ENCODE measurements at places on chromosomes 6 and 20.

- DNase-seq, result no peak
Observed at GRCh38 chr6:68572525-68572924, 62.6 kb upstream of the ADGRB3 start.

- no peak for DNase-seq
Observed at GRCh38 chr6:138321934-138322333, 55.8 kb upstream of the SMIM28 start.

DNA sequence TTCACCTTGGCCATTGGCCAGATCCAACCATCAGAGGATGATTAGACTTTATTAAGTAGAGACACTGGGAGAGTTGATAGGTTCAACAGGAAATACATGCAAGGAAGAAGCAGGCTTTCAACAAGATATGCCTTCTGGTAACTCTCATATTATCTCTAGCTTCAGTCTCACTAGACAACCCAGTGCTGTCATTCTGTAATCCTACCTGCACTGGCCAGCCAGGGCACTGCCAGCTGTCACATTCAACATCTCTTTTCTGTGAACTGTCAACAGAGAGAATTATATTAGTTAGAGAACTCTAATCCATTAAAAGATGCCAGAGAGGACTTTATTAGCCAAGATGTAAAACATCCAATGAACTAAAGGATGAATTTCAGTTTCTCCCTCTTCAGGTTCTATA, 337.9 kb upstream of the JAG1 start:
- no peak for DNase-seq

GRCh38 chr20:32606107-32606506, 21.0 kb upstream of the NOL4L start:
- DNase-seq, result no peak

- DNase-seq, result no peak
Observed at GRCh38 chr6:79463621-79464050, 73.6 kb downstream of the LCA5 start.

DNA sequence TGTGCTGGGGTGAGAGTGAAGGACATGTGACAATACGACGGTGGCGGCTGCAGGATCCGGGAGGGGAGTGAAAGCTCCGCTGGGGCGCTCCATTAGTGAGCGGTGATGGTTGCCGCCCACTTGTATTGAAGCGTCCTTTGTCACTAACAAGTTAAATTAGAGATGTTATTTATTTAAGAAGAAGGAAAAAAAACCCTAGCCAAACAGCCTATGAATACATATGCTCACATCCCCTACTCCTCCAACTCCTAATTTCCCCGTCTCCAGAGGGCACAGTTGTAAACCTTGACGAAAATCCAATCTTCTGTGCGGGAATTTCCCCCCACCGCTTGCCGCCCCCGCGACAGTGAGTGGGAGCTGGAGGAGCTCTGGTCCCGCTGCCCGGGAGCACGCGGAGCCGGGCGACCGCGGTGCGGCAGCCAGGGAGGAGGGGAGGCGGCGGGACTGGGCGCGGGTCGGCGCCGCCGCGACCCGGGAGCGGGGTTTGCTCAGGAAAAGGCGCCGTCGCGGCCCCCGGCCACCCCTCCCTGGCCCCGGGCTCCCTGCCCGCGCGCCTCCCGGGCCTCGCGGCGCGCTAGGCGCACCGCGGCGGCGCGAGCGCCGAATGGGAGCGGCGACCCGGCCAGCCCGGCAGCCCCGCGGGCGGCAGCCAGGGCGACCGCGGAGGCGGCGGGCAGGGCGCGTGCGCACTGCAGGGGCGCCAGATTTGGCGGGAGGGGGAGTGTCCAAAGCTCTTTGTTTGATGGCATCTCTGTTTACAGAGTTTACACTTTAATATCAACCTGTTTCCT, at the start of gene MYB:
Gene MYB (plus strand): TSS at position 767 of the 791 bp plus-strand sequence. CDS start 206 bp downstream, outside the sequence.
- DNase-seq, result no peak

DNA sequence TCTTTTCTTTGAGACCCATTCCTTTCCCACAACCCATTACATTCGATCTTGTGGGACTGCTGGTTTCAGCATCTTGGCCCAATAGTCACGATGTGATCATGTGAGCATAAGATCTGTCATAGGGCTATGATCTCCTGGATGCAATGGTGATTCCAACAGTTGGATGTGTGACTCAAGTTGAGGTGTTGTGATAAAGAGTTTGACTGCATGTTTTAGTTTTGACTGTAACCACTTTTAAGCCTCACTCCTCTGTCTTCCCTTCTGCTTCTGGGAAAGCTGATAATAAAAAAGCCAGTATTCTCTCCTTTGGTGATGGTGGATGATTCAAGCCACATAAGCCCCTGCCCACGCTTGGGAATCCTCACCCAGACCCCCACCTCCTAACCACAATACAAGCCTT, 117.0 kb upstream of the ASCC3 start:
- DNase-seq, result no peak

DNA sequence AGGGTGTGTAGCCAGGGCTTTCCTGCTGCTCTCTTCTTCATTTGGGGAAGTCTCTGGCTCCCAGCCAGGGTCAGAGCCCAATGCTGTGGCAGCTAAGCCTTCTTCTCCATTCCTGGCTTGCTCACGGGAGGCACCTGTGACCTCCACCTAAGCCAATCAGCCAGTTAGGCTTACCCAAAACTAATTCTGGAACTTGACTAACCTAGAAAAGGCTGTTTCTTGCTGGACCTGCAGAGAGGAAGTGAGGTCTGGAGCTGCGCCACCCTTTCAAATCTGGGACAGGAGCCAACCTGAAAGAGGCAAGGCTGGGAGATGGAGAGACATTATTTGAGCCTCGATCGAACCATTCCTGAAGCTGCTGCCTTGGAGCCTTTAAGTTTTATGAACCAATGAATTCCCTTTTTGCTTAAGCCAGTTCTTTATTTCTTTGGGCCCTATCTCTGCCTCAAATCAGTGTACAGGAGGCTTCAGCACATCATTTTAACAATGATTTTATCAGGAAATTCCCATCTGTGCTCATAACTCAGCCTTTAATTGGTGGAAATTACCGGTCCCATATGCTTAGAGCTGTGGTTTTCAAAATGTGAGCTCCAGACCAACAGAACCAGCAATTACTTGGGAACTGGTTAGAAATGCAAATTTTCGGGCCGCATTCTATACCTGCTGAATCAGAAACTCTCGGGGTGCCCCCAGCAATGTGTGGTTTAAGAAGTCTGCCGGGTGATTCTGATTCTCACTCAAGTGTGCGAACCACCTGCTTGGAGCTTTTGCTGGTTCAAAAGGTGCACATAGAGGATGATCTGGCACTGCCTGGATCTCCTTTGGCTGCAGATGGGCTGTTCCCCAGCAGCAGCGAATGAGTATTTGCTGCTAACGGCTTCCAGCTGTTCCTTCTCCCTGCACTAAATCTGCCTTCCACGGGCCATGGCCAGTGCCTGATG, 97.4 kb upstream of the RNF24 start:
- DNase-seq, result no peak

GRCh38 chr20:21498635-21499034, 15.2 kb downstream of the NKX2-2 start:
- DNase-seq, result no peak

DNA sequence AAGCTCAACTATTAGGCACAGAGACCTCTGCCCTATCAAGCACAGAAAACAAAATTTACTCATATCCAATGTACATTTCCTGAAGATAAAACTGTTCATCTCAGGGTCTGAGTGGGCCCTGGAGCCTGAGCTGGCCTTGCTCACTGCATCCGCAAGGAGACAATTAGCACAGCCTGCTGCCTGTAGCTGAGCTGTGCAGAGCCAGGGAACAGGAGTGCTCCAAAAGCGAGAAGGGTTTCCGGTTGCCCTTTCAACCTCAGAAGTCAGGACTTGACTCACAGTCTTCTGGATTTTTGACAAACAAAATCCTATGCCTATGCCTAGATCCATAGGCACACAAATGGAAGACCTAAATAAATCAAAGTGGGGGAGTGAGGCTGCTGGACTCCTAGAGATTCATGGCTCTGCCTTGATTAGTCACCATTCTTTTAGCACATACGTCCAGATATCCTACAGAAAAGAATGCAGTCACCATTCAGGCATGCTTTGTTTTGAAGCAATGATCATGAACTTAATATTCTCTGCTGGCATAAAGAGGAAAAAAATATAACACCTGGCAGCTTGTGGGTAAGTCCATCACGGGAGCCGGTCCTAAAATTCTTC, 73.5 kb downstream of the BFSP1 start:
- DNase-seq, result no peak

DNA sequence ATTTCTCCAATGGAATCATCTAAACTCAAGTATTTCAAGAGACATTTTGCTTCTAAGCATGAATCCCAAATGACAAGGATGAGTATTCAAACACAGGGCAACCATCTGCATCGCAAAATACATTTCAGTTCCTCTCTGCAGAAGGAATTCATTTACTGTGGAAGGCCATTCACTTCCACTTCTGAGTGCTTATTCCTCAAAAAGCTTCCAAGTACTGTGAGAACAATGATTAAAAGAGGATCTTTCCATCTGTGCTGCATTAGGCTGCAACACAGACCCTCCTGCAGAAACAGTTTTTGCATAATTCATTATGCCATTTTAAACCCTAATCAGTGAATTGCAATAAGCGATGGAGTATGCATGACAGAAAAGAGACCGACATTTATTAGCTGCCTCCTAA, 52.5 kb downstream of the ARHGAP18 start:
- DNase-seq, result no peak

DNA sequence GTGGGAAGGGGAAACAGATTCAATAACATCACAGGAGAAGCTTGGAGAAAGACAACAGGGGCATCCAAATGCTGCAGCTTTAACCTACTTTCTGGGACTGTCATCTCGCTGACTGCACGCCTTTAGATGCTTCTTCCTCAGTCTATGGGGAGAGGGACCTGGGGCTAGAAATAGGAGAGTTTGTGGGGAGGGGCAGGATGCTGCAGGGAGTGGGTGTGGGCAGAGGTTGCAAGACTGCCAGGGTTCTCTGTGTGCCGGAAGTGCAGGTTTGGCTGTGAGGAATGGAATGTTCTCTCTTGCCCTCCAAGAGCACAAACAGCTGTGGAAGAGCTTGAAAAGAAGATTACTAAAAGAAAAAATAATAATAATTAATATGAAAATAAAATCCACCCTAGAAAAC, 93.2 kb downstream of the FOXO3 start:
- peak; percentile 11 for DNase-seq

Measured in nucleus accumbens (tissue), 56 donors.